Mesenchymal stem cell (in vitro differentiated cells and primary cell): ENCODE measurements at places on chromosomes 7 and 10.

GRCh38 chr10:14487488-14487883, 156.8 kb upstream of the FRMD4A start:
- H3K4me1 ChIP-seq, result peaks cover 2% of the 10 kb centered on the region
- no peak overlapping the region for H3K4me3 ChIP-seq
- H3K36me3 ChIP-seq, result no peaks in the 10 kb centered on the region
- DNase-seq, result no peak
- peaks cover 12% of the 10 kb centered on the region for H3K27me3 ChIP-seq
- no peak overlapping the region for H3K27ac ChIP-seq

DNA sequence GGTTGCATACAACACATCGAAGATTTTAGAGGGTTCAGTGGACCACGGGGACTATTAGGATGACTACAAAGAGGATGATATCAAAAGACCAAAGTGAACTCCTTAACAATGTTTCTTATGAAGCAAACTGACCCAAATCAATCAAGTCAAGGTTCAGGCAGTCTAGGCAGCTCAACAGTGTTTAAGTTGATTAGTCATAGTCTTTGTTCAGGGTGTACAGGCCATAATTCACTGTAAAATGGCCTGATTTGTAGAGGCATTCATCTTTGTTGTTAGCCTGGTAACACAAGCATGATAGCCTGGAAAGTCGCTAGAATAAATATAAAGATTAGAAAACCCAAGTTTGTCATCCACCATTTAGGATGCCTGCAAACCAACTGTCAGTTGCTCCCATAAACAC, 32.6 kb downstream of the ANTXRL start:
- no peak overlapping the region for H3K27ac ChIP-seq
- H3K27me3 ChIP-seq, result peaks cover 46% of the 10 kb centered on the region
- DNase-seq, result no peak
- H3K4me3 ChIP-seq, result no peak overlapping the region
- no peaks in the 10 kb centered on the region for H3K36me3 ChIP-seq

DNA sequence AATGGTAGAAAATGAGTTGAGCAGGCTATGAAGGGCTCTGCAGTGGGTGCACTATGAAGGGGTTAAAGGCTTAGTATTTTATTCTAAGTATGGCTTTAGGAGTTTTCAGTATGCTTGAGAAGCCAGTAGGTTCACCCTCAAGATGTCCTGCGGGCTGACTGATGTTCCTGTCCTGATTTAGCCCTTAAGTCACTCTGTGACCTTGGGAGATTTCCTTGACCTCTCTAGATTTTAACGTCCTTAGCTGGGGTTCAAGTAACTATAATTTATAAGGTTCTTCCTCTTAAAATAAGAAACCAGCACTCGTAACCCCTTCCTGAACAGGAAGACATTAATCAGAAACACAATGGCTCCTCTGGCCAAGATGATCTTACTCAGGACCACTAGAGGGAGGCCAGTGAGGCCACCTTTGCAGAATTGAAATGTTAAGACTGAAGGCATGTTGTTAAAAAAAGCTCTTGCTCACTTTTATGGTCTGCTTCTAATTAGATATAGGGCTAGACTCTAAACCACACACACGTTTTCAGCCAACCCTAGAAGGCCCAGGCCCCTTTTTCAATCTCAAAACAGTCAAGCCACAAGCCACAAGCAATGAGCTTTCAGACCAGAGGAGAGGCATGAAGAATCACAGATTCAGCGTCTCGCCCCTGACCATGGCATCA, 41.9 kb downstream of the CDK1 start:
- peaks cover 3% of the 10 kb centered on the region for H3K4me1 ChIP-seq
- H3K27me3 ChIP-seq, result no peaks in the 10 kb centered on the region
- no peak overlapping the region for H3K27ac ChIP-seq
- DNase-seq, result peak; percentile 59
- H3K4me3 ChIP-seq, result no peak overlapping the region

DNA sequence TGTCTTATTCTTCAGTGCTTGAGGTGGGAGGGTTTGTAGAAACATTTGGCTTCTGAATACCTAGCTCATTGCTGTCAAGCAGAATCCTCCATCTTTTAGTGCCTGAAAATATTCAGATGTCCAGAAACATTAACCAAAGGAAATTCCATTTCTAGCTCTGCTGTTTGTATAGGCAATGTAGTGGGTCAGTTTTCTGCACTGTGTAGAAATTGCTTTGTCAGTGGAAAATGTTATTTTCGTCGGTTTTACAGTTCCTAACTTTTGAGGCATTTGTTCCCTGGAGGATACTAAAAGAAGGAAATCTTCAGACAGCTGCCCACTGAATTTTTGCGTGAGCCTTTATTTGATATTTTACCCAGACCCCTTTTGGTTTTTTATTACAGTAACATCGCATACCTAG, 143.4 kb downstream of the TPST1 start:
- no peak overlapping the region for H3K4me3 ChIP-seq
- peaks cover 3% of the 10 kb centered on the region for H3K4me1 ChIP-seq
- no peaks in the 10 kb centered on the region for H3K36me3 ChIP-seq
- no peaks in the 10 kb centered on the region for H3K27me3 ChIP-seq
- H3K27ac ChIP-seq, result peak overlapping the region; percentile 38

DNA sequence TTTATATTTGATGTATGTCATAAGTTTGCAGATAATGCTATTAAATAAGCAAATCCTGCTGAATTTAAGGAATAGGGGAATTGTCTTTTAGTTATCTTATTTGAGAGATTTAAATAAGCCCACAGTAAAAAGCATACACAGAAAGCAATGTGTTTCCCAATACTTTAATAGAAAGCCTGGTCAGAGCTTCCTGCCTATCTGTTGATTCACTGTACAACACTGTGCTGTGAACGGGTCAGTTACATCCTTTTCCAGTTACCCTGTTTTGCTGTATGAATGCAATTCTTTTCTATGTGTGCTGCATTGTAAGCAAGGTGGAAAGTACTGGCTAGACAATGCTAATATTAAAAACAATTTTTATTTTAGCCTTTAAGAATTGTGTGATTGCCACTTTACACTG, 81.2 kb downstream of the ANKRD7 start:
- H3K4me3 ChIP-seq, result no peak overlapping the region
- no peaks in the 10 kb centered on the region for H3K36me3 ChIP-seq
- H3K27ac ChIP-seq, result no peak overlapping the region
- H3K27me3 ChIP-seq, result no peaks in the 10 kb centered on the region

DNA sequence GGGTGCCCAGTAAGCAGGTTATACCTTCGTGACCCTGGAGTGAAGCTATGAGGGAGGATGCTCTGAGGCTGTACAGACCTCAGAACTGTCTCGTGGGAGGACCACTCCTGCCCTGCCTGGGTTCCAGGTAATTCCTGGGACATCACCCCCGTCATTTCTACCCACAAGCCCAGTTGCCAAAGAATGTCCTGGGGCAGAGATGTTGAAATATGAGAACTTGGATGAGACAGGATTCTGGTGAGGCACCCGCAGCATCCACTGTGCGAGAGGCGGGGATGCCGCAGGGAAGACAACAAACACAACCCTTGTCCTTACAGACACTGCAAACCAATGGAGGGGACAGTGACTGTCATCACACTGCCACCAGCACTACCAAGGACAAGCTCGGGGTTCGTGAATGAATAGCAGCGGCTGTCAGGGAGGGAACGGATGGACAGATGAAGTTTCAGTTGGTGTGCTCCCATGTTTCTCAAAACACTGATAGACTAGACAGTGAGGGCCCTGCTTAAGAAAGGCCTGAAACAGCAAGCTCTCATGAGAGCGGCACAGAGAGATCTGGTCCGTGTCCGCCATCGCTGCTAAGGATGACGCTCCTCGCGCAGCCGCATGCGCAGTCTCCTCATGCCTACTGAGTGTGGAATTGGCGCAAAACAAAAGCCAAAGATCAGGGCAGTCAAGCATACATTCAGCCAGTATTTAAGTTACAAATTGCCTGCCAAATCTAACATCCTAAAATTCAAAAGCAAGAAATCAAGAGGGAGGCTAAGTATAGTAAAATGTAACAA, 82.0 kb upstream of the RHEB start:
- no peak overlapping the region for H3K4me3 ChIP-seq
- H3K4me1 ChIP-seq, result peaks cover 23% of the 10 kb centered on the region
- H3K36me3 ChIP-seq, result peaks cover 5% of the 10 kb centered on the region
- H3K27me3 ChIP-seq, result no peaks in the 10 kb centered on the region
- H3K27ac ChIP-seq, result no peak overlapping the region

- peak overlapping the region; percentile 50 for H3K27ac ChIP-seq
- no peak overlapping the region for H3K4me3 ChIP-seq
- H3K27me3 ChIP-seq, result no peaks in the 10 kb centered on the region
These were observed 17.1 kb downstream of the PDLIM1 start for GRCh38 chr10:95273393-95274312.

DNA sequence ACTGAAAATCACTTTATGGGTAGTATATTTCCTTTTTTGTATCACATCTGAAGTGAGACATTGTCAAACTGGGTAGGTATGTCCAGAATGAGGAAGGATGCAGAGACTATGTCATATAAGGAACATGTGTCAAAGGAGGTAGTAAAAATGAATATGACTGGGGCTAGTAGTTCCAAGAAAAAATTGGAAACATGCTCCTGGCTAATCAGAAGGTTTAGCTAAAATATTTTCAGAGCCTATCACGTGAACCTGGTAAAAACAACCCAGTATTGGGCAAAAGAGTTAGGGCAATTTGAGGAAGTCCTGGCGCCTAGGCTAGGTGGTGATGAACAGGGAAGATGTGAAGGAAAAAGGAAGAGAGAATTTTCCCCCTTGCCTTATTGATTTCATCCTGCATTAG, 26.4 kb downstream of the ENTPD1 start:
- H3K27me3 ChIP-seq, result no peaks in the 10 kb centered on the region
- no peak overlapping the region for H3K4me3 ChIP-seq
- H3K27ac ChIP-seq, result no peak overlapping the region
- H3K36me3 ChIP-seq, result no peaks in the 10 kb centered on the region
- H3K4me1 ChIP-seq, result no peaks in the 10 kb centered on the region
- no peak for DNase-seq

DNA sequence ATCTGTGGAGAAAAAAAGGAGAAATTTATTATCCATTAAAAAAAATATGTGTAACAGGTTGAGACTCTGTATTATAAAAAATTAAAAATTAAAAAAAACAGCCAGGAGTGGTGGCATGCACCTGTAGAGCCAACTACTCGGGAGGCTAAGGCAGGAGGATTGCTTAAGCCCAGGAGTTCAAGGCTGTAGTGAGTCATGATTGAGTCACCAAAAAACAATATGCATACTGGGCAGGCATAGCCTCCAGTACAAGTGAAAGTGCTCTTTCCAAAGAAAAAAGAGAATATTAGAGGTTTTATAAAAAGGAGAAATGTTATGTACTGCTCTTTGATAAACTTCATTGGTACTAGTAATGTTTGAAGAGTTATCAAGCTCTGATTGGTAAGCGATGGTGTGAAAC, 647.1 kb upstream of the ZWINT start:
- no peaks in the 10 kb centered on the region for H3K4me1 ChIP-seq
- no peak overlapping the region for H3K27ac ChIP-seq
- no peak for DNase-seq
- H3K36me3 ChIP-seq, result no peaks in the 10 kb centered on the region
- H3K4me3 ChIP-seq, result no peak overlapping the region
- H3K27me3 ChIP-seq, result no peaks in the 10 kb centered on the region

DNA sequence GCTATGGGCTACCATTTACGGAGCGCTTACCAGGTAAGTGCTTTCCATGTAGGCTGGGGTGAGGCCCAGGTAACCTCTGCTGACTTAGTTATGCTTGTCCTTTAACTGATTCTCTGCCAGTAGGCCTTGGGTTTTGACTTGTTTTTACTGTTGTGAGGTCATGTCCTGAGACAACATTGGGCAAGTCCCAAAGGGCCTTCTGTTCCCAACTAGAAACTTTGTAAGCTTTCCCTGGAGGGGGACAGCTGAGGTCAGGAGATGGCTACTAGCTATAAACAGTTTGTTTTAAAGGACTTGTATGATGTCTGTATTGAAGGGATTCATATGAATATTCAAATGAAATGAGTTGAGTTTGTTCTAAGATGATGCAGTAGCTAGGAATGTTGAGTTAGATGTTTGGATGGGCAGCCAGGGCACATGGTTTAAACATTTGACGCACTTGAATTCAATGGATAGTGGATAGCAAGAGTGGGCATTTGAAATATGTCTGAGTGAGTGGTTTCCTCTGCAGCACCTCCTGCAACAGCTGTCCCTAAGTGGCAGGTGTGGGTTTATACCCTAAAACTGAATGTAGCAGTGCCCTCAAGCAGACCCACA, 10.0 kb upstream of the SGPL1 start:
- H3K27ac ChIP-seq, result no peak overlapping the region
- peaks cover 8% of the 10 kb centered on the region for H3K4me1 ChIP-seq
- H3K4me3 ChIP-seq, result no peak overlapping the region

DNA sequence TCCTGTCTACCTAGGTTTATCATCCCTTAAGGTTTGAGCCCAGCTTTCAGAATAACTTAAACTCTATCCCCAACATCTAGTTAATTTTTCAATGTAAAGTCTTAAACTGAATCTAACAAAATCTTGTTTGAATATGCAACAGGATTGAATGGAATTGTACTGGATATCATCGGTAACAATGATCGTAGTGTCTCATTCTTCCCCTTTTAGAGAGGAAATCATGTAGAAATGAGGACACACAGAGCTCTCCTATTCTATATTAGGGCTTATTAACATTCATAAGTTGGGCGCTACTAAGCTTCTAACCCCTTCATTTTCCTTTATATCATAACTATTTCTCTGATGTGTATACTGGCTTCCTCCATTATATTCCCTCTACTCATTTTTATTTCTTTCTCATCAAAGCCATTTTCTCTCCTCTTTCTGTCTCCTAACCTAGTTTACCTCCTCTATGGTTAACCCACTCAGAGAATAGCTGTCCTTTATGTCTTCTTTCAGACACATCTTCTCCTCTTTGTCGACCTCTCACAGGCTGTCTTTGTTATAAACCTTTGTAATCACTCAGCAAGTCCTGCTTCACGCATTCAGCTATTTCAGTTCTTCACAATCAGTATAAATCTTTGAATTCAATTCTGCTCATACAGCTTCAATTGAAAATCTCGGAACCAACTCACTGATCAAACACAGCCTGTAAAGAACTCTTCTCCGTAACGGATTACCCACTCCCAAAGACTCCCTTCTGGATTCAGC, 1019.0 kb upstream of the C7orf33 start:
- no peak overlapping the region for H3K27ac ChIP-seq
- H3K4me3 ChIP-seq, result no peak overlapping the region
- no peaks in the 10 kb centered on the region for H3K27me3 ChIP-seq
- DNase-seq, result no peak
- no peaks in the 10 kb centered on the region for H3K36me3 ChIP-seq

- H3K27ac ChIP-seq, result no peak overlapping the region
- peak overlapping the region; percentile 52 for H3K4me3 ChIP-seq
- peaks cover 12% of the 10 kb centered on the region for H3K36me3 ChIP-seq
- no peaks in the 10 kb centered on the region for H3K27me3 ChIP-seq
These were observed 5.8 kb downstream of the CTBP2 start for GRCh38 chr10:125154529-125154928.

- H3K27me3 ChIP-seq, result no peaks in the 10 kb centered on the region
- H3K27ac ChIP-seq, result peak overlapping the region; percentile 31
- H3K4me1 ChIP-seq, result peaks cover 17% of the 10 kb centered on the region
These were observed 32.1 kb downstream of the NRP1 start for GRCh38 chr10:33302208-33302829.

- no peak for DNase-seq
- no peaks in the 10 kb centered on the region for H3K36me3 ChIP-seq
- H3K4me1 ChIP-seq, result no peaks in the 10 kb centered on the region
- H3K27me3 ChIP-seq, result peaks cover 9% of the 10 kb centered on the region
- no peak overlapping the region for H3K27ac ChIP-seq
These were observed 177.4 kb upstream of the PRR15 start for GRCh38 chr7:29386196-29386765.

GRCh38 chr7:46143421-46143820, 222.3 kb upstream of the IGFBP3 start:
- H3K4me3 ChIP-seq, result no peak overlapping the region
- no peak overlapping the region for H3K27ac ChIP-seq
- no peaks in the 10 kb centered on the region for H3K27me3 ChIP-seq
- no peaks in the 10 kb centered on the region for H3K36me3 ChIP-seq
- peaks cover 7% of the 10 kb centered on the region for H3K4me1 ChIP-seq
